ENCODE measurements at places on chromosomes 6 and 20.

GRCh38 chr6:12751694-12752325, 35.2 kb downstream of the PHACTR1 start:
- peak; percentile 58 for DNase-seq

- no peak for DNase-seq
These were observed 224.7 kb downstream of the PLCB1 start for GRCh38 chr20:8356806-8357205.

GRCh38 chr6:16183187-16183664, 54.3 kb downstream of the MYLIP start:
- DNase-seq: peak; percentile 56

DNA sequence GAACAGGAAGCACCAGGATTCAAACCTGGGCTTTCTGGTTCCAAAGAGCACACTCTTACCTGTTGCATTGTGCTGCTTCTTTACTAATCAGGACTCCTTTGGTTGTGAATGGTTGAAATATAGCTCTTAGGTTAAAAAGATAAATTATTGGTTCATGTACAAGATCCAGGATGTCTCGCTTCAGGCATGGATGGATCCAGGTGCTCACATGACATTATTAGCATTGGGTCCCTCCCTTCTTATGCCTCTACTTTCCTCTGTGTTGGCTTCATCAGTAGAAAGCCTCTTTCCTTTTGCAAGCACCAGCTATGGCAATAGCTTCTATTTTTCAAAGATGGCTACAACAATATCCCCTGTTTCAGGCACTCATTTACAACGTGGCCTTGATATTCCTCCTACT, 217.7 kb upstream of the SULF2 start:
- no peak for DNase-seq
